CD4-positive, alpha-beta T cell treated with Interferon alpha-2 for 1 hour (primary cell): ENCODE measurements at places on chromosomes 2 and 18.

GRCh38 chr18:28459587-28459986 is 282.7 kb upstream of the CDH2 start:
- DNase-seq, result no peak

GRCh38 chr2:60512641-60513040 is 40.8 kb downstream of the BCL11A start:
- DNase-seq, result no peak

GRCh38 chr2:70934981-70935380 is 719 bp upstream of the ATP6V1B1 start:
- no peak for DNase-seq

- peak; percentile 36 for DNase-seq
These were observed 244.6 kb downstream of the BCL2 start for GRCh38 chr18:63074981-63075404.

GRCh38 chr2:111252436-111252835 is 131.7 kb downstream of the BCL2L11 start:
- DNase-seq, result no peak

DNA sequence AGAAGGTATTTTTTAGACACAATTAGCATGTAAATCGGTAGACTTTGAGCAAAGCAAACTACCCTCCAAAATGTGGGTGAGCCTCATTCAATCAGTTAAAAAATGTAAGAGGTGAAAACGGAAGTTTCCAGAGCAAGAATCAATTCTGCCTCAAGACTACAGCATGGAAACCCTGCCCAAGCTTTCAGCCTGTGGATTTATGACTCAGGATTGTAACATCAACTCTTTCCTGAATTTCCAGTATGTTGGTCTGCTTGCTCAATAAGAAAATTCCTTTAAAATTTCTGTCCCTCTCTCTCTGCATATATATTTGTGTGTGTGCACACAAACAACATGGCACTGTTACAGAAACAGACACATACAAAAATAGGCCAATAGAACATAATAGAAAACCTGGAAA is 228.6 kb upstream of the DOK6 start:
- DNase-seq, result no peak

GRCh38 chr2:101811226-101812015 is 113.9 kb downstream of the MAP4K4 start:
- DNase-seq, result no peak

DNA sequence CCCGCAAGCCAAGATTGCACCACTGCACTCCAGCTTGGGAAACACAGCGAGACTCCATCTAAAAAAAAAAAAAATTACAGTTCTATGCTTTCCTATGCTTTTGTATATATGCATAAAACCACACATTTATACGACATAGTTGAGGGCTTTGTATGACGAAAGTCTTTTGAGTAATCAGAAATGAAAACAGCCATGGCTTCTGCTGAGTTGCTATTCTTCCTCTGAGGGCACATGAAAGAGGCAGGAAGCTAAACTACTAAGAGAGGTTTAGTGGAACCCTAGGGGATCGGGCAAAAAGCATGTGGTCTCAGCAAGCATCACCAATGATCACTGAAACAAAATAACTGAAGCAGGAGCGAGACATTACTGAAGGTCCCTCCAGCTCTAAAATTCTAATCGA is 99.6 kb downstream of the ZAP70 start:
- no peak for DNase-seq

- DNase-seq, result no peak
These were observed 33.6 kb upstream of the SNED1 start for GRCh38 chr2:240964704-240965295.

DNA sequence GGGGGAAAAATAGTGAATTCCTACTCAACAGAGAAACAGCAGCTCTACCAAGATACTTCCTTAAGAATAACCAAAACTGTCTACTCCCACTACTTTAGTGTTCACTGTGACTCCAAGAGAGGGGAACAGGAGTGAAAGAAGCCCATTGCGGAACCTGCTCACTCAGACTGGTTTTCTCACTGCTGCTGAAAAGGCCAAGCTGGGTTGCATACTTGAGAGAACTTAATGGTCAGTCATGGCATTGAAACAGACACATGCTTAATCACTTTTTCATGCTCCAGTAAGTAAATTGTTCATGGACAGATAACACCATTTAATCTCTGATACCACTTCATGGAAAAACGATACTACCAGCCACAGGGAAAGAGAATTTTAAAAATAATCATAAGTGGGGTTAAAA is 35.7 kb upstream of the SLC8A1 start:
- DNase-seq, result no peak

GRCh38 chr2:45700407-45701013 is 49.0 kb downstream of the PRKCE start:
- no peak for DNase-seq

DNA sequence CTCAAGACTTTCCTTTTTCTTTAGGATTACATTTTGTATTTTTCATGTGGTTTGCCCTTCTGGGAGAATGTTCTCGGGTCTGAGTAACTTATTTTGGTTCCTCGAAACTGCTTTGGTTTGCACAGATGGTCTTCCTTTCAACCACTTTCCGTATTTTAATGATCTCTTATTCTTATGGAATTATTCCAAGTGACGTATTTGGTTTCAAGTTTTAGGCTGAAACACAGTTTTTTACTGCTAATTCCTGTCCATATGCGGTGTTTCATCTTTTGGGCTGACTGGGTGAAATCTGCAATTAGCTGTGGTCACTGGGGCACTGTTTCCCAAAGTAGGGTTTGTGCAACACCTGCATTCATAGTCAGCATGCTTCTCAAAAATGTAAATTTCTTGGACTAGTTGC is 122.7 kb downstream of the CAPN13 start:
- DNase-seq, result no peak

- no peak for DNase-seq
These were observed 270.8 kb downstream of the NYAP2 start for GRCh38 chr2:225670111-225670974.

DNA sequence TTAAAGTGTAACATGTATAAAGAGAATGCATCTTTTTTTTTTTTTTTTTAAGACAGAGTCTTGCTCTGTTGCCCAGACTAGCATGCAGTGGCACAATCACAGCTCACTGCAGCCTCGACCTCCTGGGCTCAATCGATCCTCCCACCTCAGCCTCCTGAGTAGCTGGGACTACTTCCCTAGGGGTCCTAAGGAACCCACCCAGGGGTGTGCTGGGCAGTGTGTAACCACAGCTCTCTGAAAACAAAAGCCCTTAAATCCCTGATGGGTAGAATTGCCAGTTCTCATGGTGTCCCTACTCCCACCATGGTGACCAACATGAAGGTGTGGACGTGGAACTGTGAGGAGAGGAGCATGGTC is 105.6 kb upstream of the ST3GAL5 start:
- no peak for DNase-seq

DNA sequence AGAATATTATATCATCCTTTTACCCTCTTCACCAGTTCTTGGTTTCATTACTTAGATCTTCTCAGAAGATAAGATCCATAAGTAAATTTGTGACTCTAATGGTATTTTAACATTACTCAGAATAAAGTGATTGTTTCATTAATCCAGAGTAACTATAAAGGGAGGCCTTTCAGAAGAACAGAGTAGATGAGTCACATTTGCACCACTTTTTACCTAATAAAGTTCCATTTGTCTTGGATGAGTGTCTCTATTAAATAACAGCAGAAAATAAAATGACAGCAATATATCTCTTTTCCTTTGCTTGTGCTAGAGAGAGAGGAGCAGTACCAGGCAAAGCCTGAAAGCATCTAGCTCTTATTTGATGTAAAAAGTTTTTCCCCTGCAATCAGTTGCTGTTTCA is 926.5 kb upstream of the CNTNAP5 start:
- DNase-seq, result no peak

DNA sequence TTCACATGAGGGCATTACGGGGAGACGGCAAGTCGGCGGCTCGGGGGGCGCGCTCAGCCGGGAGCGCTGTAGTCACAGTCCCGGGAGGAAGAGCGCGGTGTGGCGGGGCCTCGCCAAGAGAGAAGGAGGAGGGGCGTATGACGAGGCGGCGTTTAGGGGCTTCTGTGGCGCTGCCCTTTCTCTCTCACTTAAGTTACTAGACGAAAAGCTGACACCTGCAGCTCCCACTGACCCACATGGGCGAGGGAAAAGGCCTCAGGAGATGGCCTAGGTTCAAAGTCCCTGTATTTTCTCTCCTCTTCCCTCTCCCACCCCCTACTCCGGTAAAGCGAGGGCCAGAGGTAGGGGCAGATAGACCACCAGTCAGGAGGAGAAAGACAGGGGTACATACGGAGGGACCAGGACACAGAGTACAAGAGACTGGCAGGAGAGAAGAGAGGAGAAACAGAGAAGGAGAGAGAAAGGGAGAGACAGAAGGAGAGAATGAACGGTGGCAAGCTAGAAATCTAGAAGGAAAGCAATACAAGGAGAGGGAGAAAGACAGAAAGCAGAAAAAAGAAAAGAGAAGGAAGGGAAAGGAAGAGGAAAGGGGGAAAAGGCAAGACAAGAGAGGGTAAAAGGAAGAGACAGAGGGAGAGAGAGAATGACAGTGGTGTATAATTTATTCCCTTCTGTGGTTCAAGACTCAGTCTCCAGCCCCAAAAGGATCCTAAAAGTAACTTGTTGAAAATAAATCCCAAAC is 3.8 kb downstream of the SIX2 start:
- DNase-seq, result no peak
